ENCODE measurements at places on chromosomes 5 and 9.

GRCh38 chr9:89524963-89525362, 27.1 kb upstream of the SEMA4D start:
- no peak for DNase-seq

- no peak for DNase-seq
These were observed 7.5 kb upstream of the AKNA start for GRCh38 chr9:114395334-114395617.

GRCh38 chr9:10721301-10721700, 108.5 kb upstream of the PTPRD start:
- DNase-seq, result no peak

GRCh38 chr9:136820971-136821825, 13.4 kb downstream of the RABL6 start:
- DNase-seq, result no peak

DNA sequence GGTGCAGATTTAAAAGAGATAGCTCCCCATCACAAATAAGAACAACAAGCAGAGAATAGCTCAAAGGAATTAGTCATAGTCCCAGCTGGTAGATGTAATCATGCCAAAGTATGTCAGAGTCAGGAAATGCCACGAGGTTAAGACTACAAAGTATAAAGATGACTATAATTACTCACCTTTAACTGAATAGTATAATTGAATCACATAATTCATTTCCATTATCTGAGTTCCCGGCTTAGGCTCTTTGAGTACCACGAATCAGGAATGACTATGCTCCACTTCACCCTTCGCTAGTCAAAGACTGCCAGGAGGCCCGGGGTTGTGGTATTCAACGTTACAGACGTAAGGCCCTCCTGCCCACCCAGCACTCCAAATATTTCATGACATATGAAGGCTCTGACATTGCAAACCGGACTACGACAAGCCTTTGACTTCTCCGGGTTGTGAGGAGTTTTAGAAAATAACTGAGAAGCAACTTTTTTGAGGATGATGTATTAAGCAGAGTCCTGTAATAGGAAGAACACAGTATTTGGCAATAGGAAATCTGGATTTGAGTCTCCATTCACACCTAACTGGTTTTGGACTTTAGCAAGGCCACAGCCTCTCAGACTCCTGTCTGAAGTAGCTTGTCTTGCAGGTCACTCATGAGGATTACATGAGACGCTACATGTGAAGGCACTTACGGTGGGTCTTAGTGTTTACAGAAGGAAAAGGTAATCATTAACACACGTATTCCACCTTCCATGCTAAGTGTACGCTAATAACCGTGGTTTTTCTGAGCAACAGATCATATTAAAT, 64.6 kb downstream of the ENC1 start:
- DNase-seq, result peak; percentile 19

DNA sequence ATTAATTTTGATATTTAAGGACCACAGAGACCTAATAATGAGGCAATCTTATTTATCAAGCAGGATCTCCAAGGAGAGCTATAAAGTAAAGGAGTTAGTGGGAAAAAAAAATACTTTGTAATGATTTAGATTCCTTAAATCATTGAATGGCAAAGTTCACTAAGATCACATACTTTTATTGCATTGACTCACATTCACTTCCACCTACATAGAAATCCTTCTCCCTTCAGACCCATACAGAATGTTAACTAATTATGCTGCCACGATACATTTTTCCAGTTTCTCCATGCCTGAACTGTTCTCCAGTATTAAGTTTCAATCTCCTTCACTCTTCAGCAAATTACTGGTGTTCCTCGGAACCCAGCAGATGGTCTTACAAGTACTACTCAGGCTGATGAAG, 388.7 kb downstream of the EFNA5 start:
- no peak for DNase-seq

DNA sequence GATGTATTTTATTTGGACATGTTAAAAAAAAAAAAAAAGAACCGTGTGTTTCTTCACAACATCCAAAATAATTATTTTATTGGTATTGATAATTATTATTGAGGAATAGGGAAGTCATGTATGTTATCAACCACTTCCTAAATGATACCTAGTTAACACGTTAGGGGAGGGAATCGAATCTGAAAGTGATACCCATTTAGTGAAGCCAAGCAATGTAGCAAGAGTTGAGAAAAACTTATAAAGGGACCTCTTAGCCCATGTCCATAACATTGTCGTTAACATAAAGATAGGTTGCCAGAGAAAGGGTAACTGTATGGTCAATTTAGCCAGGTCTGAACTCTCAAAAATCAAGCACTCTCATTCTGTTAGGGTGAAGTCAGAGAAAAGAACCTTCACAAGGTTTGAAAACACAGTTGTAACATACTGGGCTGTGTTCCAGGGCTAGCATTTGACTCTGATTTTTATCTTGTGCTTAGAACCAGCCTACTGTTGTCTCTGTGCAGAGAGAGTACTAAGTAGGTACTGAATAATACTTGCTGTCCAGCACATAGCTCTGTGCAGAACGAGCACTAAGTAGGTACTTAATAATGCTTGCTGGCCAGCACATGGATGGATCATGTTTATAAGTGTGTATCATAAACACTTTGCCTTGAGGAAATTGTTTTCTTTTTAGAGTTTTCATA, 60.4 kb downstream of the GHR start:
- no peak for DNase-seq

DNA sequence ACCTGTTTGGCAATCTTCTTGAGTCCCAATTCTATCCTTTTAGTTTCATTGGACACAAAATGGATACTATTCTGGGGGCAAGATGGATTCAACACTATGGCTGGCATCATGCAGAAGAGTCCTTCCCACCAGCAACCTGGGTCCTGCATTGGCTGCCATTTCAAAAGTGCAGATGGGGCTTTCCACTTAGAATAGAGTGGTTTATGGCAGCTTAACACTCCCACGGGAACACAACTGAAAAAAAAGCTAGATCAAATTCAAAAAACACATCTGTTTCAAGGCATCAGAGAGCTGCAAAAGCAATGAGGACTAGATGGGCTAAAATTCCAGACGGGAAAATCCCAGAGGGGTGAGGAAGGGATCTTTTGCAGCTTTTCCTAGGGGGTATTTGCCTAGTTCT, 11.2 kb upstream of the HMHB1 start:
- DNase-seq, result no peak

DNA sequence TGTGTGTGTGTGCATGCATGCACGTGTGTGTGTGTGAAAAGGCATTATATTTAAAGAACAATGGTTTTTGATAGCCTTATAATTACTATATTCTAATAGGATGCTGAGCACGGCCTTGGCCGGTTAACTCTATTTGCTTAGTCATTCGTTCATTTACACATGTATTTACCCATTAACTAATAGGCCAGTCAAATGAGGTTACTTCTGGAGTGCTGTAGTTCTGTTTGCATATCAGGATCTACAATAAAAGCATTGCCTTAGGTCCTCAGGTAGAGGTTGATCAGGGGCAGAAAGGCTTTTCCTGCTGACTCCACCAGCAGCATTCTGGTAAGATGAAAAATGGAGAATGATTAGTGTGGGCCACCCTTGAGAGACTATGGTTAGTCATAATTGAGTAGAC, 219.0 kb downstream of the COMMD10 start:
- DNase-seq, result no peak

DNA sequence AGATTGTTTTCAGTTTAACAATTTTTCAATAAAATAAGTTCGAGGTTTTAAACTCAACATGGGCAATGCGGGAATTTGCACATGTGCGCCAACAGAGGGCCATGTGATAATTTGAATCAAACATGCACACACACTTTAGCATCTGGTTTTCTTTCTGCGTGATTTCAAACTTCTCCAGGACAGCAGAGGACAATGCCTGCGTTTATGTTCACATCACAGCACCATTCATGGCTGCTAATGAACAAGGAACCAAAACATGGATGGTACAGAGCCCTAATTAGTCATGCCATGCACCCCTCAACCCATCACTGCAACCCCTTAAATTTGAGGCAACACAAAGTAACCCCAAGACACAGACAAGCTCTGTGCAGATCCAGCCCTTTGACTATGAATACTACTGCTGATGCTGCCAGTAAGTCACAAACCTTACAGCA, 2.8 kb downstream of the SHC3 start:
- DNase-seq, result no peak

- DNase-seq, result no peak
These were observed 122.0 kb downstream of the DRD1 start for GRCh38 chr5:175321927-175322532.

GRCh38 chr9:76818271-76818670, 54.0 kb downstream of the PCA3 start:
- no peak for DNase-seq

GRCh38 chr5:88882276-88883038, 527 bp downstream of the MEF2C start:
- no peak for DNase-seq

- DNase-seq, result no peak
These were observed 27.2 kb upstream of the SLC9A3 start for GRCh38 chr5:551406-551805.

GRCh38 chr5:173311818-173312585, 16.2 kb downstream of the STC2 start:
- DNase-seq, result no peak

DNA sequence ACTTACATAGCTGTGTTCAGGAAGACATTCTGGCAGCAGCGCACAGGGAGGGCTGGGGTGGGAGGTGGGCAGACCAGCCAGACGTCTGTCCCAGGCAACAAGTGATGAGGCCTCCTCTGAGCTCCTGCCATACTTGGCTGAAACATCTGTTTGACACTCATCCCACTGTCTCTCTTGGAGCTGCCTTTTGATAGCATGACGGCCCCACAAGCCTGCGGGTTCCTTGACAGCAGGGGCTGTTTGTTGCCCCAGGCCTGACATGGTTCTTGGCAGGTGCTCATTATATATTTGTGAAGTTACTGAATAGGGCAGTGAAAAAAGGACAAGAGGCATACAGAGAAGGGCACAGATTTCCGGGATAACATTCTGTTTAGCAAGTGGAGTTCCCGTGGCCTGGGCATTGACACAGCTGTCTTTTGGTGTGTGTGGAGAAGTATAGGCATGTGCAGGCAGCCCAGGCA, 22.2 kb upstream of the B4GALT1 start:
- no peak for DNase-seq

DNA sequence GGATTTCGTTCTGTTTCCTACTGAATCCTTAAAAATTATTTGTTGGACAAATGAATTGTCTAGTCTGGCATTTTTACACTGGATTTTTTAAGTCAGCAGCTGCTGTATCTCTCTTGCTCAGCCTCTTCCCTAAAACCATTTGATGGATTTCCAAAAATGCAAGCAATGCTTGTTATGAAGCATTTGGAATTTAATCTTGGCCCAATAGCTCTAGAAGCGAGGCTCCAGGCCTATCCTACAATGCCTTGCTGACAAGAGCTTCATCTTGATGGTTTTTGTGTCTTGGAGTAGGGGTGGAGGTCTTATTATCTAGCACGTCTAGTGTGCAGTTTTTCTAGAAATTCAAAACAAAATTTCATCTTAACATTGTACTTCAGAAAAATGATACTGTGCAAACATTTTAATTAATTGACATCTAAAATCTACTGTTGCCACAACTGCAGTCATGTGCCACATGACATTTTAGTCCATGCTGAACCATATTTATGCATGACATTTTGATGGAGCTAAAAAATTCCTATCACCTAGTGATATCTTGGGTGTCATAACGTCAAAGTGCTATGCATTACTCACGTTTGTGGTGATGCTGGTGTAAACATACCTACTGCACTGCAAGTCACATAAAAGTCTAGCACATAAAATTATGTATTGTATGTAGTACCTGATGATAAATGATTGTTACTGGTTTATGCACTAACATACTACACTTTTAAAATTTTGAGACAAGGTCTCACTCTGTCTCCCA, 5.9 kb upstream of the RAD23B start:
- no peak for DNase-seq

- DNase-seq, result no peak
These were observed 37.1 kb downstream of the AK8 start for GRCh38 chr9:132840980-132841379.

GRCh38 chr9:72615931-72616330, 94.5 kb downstream of the TMC1 start:
- DNase-seq, result no peak

- DNase-seq, result no peak
These were observed 611 bp downstream of the CIZ1 start for GRCh38 chr9:128190516-128191405.

DNA sequence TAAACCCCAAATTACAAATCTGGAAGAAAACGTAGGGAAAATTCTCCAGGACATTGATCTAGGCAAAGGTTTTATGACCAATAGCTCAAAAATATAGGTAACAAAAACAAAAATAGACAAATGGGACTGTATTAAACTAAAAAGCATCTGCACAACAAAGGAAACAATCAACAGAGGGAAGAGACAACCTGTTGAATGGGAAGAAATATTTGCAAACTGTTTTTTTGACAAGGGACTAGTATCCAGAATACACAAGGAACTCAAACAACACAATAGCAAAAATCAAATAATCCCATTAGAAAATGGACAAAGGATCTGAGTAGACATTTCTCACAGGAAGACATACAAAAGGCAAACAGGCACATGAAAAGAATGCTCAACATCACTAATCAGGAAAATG, 386.3 kb downstream of the ENC1 start:
- DNase-seq, result no peak

DNA sequence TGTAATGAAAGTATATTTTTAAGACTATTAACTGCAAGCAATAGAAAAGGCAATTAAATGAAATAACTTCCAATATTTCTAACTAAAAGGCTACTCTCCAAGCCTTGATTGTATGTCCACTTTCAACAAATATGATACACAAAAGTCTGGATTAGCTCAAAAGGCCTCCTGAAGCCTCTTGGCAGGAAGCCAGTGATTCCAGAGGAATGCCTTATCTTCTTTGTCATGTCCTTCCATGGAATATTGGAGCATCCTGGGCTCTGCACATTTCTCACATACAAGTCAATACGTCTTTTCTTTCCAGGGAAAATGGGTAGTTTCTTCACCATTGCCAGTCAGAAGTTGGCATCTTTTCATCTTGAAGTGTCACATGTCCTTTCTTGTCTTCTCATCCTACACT, 357.8 kb downstream of the KDM4C start:
- no peak for DNase-seq

GRCh38 chr9:79104951-79105350, 466.8 kb upstream of the TLE4 start:
- no peak for DNase-seq

DNA sequence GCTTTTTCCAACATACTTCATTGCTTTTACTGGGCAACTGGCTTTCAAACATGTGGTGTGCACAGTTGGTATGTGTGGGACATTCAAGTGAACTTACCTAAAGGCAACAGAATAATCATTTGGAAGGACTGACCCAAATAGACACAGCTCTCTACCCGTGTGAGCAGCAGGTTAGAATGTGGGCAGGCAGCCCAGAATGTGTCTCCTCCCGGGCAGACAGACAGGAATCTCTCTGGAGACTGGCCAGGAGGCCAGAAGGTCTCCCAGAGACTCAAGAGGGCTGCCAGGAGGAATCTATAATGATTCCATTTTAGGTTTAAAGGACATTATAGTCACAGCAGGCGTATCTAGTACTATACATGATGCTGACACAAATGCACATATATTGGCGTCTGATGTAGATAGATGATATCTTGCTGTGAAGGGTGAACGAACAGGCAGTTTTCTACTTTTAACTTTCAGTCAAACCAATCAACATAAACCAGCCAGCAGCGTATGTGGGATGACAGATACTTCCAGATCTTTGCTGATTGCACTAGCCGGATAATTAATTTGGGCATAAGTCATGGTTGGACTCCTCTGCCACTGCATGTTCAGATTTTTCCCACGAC, 297.4 kb upstream of the ZNF608 start:
- no peak for DNase-seq
